ENCODE measurements at places on chromosomes 6 and 20.

GRCh38 chr6:154920495-154921200 is 74.5 kb upstream of the TIAM2 start:
- no peak for DNase-seq

DNA sequence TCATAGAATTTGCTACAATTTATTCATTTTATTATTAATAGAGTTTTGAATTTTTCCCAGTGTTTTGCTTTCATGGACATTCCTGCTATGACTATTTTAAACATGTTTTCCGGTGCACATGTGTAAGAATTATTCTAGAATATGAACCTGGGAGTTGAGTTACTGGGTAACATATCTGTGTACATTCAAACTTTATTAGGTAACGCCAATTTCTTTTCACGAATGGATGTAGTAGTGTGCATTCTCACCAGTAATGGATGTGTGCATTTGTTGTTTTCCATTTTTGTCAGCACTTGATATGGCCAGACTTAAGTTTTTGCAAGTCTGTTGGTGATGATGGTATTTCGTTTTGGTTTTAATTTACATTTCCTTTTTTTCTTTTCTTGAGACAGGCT is 118.8 kb downstream of the CDKAL1 start:
- DNase-seq = no peak

- no peak for DNase-seq
Observed at GRCh38 chr6:170584954-170585498, 589 bp upstream of the PDCD2 start.

- DNase-seq = no peak
Observed at GRCh38 chr6:32790306-32790705, 26.5 kb downstream of the HLA-DOB start.

- DNase-seq = no peak
Observed at GRCh38 chr6:119083007-119083406, 4.5 kb upstream of the FAM184A start.

DNA sequence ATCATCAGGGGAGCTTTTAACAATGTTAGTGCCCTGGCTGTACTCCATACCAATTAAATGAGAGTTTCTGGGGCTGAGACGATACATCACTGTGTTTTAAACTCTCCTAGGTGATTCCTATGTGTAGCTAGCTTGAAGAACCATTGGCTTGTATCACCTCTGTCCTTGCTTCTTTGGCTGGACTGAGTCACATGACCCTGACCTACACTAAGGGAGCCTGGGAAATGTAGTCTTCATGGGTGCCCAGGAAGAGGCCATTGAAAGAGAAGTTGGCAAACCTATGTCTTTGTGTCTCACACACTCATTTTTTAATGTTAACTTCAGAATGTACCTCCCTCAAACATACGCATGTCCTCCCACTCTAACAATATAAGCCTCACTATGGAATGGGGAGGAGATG is 506.6 kb downstream of the DHX35 start:
- DNase-seq = no peak

GRCh38 chr6:162899148-162899547 is 171.4 kb downstream of the PACRG start:
- no peak for DNase-seq

DNA sequence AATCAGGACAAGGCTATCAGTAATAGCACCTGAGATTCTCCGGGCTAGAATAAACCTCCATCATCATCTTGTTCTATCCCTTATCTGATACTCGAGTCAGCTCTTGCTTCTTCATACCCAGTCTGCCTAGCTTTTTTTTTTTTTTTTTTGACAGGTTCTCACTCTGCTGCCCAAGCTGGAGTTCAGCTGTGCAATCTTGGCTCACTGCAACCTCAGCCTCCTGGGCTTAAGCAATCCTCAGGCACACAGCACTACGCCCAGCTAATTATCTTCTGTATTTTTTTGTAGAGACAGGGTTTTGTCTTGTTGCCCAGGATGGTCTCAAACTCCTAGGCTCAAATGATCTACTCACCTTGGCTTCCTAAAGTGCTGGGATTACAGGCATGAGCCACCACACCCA is 19.5 kb downstream of the SRSF6 start:
- DNase-seq = no peak

DNA sequence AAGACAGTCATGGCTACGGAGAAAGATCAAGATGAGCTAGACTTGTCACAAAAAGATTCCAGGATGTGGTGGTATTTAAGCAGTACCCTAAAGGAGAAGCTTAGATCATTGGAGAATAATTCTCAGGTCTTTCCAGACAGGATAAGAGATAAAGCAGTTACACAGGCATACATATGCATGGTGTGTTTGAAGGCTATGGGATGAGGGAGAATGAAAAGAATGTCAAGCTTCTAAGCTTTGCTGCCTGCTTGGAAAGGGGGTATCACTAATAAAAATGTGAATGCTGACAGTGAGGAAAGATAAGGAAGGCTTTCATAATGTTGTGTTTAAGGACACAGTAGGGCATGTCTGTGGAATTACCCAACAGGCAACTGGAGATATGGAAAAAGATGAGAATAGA is 28.1 kb downstream of the RWDD2A start:
- no peak for DNase-seq

DNA sequence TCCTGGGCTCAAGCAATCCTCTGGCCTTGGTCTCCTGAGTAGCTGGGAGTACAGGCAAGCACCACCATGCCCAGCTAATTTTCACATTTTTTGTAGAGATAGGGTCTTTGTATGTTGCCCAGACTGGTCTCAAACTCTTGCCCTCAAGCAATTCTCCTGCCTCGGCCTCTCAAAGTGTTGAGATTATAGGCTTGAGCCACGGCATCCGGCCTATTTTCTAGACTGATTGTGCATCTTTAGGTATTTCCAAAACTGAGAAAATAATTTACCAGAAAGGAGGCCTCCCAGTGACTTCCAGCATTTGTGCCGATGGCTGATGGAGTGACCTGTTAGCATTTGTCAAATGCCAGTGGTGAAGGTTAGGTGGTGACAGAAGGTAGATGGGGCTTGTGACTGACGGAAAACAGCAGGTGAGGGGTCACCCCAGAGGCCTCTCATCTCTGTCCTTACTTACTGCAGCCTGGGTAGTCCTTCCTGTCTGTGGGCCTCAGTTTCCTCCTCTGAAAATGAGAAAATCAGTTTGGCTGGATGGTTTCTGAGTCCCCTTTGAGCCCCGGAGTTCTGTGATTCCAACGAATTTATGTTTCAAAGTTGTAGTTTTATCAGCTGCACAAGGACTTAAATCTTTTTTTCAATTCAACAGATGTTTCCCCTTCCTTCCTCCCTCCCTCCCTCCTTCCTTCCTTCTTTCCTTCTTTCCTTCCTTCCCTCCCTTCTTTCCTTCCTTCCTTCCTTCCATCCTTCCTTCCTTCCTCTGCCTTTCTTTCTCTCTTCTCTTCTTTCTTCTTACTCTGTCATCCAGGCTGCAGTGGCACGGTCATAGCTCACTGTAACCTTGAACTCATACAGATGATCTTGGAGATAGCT is 53.5 kb downstream of the TGM2 start:
- DNase-seq = no peak

GRCh38 chr6:149967591-149967990 is 3.8 kb downstream of the ULBP1 start:
- no peak for DNase-seq

- no peak for DNase-seq
Observed at GRCh38 chr6:87944541-87944954, 103.1 kb upstream of the SPACA1 start.

Data from cortex of kidney (tissue), 1 donor.